ENCODE measurements at places on chromosomes 5 and 9. TPM values are rescaled to one million over a fixed set of nuclear protein-coding genes. Genes with fewer than 3 reads are reported as not detected.
A peak's percentile ranks its signal among the peaks of the same experiment; 100 is the strongest.

DNA sequence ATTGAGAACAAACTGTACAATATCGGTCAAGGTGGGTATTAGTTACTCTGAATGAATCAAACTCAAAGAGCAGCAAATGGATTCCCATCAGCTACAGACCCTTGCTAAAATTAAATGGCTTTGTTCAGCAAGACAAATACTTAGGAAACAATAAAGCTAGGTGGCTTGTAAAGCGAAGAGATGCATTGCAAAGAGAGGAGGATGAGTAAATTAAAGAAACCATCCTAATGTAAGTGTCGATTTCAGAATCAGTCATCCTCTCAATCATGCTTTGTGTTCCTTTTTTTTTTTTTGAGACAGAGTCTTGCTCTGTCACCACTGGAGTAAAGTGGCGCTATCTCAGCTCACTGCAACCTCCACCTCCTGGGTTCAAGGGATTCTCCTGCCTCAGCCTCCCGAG, 359.2 kb upstream of the ZNF462 start:
- DNase-seq: no peak

GRCh38 chr9:119802133-119802532, 432.9 kb upstream of the BRINP1 start:
- DNase-seq: no peak

DNA sequence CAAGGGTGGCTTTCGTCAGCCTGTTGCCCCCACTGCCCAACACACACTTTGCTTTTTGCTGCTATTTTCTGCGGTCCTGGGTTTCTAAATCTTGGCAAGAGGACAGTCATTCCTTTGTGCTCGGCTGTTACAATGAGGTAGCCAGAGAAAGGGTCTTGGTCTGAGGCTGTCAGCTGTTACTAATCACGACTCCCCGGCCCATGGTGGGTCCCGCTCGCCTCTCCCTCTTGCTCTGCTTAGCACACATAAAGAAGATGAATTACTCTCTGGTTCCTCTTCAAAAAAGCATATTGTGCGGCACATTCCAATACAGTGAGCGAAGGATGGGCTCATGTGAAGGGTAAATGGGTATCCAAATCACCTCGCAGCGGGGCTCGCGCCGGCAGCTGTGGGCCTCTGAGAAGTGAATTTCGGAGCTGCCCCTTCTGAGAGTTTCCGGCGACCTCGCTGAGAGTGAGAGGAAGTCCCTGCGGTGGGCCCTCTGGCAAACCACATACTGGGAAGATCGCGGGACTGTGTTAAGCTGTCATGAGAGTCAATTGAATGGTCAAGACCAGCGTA, 56.0 kb downstream of the SLC1A3 start:
- no peak for DNase-seq

The SLC22A4 gene
- 3.8 TPM for polyA plus RNA-seq

GRCh38 chr5:153211076-153211475, 279.4 kb upstream of the GRIA1 start:
- DNase-seq: no peak

DNA sequence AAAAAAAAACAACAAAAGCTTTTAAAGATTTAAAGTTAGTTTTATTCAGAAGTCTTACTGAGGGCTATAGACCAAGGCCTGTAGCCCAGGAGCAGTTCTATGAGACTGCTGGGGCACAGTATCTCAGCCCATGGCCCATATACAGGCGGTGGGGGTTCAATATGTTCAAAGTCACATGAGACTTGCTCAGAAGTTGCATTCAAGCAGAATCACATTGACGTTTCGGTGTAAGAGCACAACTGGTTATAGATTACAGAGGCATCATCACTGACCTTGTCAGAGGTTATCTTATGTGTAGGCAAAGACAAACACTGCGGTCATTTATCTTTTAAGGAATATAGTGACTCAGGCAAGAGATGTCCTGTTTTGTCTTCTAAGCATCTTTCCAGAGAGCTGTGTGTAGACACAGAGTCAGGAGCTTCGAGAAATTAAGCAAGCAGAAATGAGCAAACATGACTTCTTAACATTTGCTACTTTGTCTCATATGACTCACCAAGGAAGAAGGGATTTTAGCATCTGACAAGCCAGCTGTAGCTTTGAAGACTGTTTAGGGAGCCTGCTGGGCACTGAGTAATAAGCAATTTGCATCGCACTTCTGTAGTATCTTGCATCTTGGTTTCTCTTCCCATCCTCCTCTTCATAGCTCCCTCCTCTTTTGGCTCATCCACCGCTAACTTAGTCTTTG, 12.9 kb upstream of the F2RL1 start:
- no peak for DNase-seq

DNA sequence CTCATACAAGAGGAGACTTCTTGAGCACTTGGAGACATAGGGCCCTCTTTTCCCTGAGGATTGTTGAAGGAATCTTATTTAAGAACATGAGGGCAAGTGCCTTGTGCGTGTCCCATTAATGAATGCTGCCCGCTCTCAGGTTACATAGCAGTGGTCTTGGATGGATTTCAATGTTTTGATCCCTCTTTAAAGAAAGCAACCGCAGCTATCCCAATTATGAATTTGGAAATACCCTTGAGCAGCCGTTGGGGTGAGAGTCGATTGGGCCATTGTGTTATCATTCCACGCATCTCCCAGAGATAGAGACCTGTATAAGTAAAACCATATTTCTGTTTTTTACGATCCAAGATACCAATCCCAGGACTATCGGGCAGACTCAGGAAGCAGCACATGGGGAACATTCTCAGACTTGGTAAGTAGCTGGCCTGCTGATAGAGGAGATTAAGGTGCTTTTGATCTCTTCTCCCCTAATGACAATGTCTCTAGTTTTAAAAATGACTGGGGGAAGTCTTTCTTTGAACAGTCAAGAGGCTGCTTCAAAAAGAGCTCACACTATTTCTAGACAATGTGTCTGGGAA, 145.3 kb downstream of the MACROH2A1 start:
- DNase-seq: no peak

DNA sequence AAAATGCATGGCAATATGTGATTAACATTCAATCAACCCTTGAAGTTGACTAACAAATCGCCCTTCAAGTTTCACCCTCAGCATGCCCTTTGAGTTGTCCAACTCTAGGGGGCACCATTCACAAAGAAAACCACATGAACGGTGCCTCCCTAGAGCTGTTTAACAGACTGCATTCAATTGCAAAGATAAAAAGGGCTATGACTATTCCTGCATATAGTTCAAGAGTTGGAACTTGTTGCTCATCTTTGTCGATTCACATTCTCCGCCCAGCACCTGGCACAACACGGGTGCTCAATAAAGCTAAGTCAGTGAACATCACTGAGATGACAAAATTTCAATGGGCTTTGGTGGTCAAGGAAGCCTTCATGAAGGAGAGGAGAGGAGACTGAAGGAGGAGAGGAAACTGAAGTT, 69.6 kb upstream of the SLC30A5 start:
- peak; percentile 68 for DNase-seq

The PTBP3 gene
- 6.1 TPM for polyA plus RNA-seq

The CHSY3 gene
- not detected for polyA plus RNA-seq

DNA sequence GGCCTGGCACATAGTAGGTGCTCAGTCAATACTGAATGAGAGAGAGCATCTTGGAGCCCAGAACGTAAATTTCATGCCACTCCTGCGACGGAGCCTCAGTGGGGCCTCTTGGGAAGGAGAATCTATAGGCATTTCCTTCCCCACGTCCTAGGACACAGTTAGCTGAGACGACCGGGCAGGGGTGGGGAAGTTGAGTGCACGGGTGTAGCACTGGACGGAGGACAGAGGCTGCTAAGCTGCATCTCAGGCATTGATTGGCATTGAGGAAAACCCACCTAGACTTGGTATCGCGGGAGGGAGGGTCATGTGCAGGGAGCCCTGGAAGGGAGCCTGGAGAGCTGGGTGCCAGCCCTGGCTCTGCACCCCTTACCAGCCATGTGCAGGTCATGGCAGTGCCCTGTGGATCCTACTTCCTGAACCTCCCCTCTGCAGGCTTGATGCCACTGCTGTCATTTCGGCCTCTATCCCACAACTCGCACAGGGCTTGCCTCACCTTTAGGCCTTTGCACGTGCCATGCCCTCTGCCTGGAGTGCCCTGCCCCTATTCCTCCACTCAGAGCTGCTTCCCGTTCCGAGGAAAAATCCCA, 25.6 kb downstream of the NEK6 start:
- DNase-seq: no peak

The HMMR gene
- 7.7 TPM for polyA plus RNA-seq

- peak; percentile 44 for DNase-seq
These were observed 2.7 kb downstream of the NDST1 start for GRCh38 chr5:150510460-150511263.

DNA sequence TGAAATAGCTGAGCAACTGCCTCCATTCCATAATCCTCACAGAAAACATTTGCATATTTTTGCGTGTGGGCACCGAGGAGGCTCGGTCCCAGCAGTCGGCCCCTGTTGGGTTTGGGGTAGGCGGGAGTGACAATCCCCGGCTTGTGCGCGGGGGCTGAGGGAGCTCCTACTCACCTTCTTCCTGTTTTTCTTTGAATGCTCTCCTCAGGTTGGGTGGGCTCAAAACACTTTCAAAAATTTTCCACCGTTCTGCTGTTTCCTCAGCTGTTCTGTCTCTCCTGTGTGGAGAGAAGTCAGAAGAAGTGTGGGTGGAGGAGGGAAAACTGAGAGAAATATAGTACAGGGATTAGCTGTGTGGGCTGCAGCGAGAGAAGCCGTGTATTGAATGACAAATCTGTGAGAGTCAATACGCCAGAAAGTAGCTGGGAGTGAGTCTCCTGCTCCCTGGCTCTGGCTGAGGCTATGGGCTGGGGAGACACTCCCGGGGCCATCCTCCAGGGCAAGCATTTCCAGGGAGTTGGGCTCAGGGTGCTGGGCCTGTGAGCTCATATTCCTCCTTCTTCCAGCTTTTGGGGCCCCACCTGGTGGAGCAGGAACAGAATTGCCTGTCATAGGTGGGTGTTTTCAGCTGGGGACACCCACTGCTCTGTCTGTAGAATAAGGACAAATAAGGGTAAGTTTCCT, 84.7 kb downstream of the CMYA5 start:
- peak; percentile 38 for DNase-seq

- no peak for DNase-seq
These were observed 104.5 kb upstream of the NUDT12 start for GRCh38 chr5:103667068-103667467.

DNA sequence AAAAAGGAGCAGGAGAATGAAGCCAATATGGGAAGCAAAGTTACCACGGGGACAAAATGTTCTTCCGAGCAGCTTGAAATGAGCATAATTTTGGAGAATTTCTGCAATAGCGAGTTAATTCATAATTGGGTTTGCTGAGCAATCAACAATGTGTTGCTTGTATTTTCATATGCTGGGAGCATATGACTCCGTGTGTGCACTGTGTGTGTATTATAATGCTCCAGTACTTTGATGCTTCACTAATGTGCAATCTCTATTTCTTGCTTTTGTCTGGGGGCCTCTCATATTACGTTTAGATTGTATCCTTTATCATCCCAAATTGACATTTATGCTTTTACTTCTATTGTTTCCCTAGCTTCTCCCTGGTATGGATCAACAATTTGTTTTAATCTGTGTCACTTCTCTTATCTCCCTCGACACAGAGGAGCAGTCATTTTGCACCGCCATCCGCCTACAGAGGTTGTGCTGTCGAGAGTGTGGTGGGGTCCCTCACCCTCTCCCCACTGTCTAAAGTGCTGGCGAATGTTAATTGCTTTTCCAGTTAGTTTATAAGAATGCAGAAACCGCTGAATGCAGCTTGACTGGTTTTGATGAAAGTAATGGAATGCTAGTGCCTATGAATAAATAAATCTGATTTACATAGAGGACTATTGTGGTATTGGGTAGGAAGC, 372.5 kb upstream of the WWC1 start:
- peak; percentile 56 for DNase-seq

DNA sequence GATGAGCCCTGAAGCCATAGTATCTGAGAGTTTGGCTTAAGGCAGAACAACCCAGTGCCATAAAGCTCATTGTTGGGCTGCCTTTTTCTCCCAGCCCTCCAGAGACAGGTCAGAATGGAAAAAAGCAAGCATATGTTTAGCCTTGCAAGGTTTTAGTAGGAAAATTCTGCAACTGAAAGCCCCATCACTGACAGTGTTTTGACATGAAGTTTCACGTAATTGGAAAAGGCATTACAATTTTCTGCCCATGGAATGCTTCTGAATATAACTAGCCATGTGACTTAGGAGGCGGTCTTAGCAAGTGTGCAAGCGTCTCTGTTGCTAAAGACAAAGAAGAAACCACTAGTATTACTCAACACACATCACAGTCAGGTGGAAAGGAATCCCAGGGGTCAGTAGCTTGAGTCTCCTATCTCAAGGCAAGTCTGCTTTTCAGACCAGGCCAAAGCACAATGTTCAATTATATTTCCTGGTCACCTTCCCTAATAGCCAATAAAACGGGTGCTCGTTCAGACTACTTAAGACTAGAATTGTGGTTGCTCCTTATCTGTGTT, 117.6 kb downstream of the CARTPT start:
- DNase-seq: no peak

GRCh38 chr5:125587631-125588030, 835.6 kb upstream of the GRAMD2B start:
- DNase-seq: no peak

GRCh38 chr5:103648086-103648485, 85.5 kb upstream of the NUDT12 start:
- DNase-seq: no peak

The PCDHGB4 gene
- 0.64 TPM for polyA plus RNA-seq

The TAF1L gene
- 0.02 TPM for polyA plus RNA-seq

DNA sequence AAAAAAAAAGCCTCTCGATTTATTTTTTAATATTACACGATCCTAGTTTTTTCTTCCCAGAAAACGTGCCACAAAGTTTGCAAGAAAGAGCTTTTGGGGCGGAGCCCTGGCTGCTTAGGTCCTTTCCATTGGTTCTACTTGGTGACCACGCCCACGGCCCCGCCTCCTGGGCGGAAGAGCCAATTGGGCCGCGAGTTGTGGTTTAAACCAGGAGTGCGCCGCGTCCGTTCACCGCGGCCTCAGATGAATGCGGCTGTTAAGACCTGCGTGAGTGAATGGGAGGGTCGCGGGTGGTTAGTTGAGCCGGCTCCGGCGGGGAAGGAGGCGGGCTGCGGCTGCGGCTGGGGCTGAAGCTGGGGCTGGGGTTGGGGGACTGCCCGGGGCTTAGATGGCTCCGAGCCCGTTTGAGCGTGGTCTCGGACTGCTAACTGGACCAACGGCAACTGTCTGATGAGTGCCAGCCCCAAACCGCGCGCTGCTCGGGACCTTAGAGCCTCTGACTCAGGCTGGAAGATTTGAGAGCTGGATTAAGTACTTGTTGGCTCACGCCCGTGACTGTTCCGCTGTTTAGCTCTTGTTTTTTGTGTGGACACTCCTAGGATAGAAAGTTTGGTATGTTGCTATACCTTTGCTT, at the start of gene PTTG1:
TSS of gene PTTG1 (plus strand) at position 231 of the 634 bp plus-strand sequence. CDS start 458 bp downstream, outside the sequence.
- peak; percentile 90 for DNase-seq

GRCh38 chr5:43362725-43363435, 49.3 kb downstream of the CCL28 start:
- no peak for DNase-seq

GRCh38 chr5:154712518-154713437, 42.4 kb upstream of the LARP1 start:
- no peak for DNase-seq

- no peak for DNase-seq
These were observed 28.2 kb downstream of the ARL15 start for GRCh38 chr5:54281960-54282692.

The SHC3 gene
- polyA plus RNA-seq: 3.2 TPM

- DNase-seq: no peak
These were observed 36.8 kb upstream of the TEX48 start for GRCh38 chr9:114718801-114719221.

Measured in SK-N-SH (cell line).